ENCODE measurements at places on chromosomes 7 and 10.

DNA sequence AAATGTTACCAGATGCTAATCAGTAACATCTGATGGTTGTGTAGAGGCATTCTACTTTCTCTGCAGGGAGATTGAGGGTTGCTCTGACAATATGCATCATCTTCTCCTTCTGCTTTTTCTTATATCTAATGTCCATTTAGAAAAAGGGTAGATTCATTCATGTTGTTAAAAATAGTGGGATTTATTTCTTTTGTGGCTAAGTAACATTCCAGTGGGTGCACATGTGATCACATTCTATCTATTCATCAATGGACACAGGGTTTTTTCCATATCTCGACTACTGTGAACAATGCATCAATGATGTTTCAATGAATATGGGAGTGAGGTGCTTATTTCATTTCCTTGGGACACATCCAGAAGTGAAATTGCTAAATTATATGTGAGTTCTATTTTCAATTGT, 103.9 kb downstream of the CRPPA start:
- no peak for DNase-seq

DNA sequence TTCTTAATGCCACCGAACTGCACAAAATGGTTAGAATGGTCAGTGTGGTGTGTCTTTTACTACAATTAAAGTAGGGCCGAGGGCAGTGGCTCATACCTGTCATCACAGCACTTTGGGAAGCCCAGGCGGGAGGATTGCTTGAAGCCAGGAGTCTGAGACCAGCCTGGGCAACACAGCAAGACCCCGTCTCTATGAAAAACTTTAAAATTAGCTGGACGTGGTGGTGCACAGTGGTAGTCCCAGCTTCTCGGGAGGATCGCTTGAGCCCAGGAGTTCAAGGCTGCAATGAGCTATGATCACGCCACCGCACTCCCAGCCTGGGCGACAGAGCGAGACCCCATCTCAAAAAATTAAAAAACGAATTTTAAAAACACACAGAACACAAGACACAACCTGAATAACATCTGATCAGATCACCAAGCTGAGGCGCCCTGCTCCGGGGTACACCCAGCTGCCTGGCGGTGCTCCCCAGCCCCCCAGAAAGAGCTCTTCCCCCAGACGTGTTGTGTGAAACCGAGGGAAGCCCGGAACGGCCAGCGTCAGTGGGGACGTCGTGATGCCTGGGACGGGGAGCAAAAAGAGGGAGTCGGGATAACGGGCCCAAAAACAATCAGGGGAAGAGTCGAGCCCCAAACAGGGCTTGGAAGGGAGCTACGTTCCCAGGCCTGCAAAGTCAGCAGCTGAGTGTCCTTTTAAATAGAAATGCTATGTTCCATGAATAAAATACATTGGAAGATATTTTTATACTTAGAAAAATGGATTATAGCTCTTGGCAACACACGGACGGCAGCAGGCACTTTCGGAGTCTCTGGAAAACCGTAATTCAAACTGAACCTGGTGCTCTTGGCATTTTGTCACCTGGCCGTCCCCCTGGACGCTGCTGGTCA, 80.7 kb upstream of the PDGFA start:
- DNase-seq: no peak

DNA sequence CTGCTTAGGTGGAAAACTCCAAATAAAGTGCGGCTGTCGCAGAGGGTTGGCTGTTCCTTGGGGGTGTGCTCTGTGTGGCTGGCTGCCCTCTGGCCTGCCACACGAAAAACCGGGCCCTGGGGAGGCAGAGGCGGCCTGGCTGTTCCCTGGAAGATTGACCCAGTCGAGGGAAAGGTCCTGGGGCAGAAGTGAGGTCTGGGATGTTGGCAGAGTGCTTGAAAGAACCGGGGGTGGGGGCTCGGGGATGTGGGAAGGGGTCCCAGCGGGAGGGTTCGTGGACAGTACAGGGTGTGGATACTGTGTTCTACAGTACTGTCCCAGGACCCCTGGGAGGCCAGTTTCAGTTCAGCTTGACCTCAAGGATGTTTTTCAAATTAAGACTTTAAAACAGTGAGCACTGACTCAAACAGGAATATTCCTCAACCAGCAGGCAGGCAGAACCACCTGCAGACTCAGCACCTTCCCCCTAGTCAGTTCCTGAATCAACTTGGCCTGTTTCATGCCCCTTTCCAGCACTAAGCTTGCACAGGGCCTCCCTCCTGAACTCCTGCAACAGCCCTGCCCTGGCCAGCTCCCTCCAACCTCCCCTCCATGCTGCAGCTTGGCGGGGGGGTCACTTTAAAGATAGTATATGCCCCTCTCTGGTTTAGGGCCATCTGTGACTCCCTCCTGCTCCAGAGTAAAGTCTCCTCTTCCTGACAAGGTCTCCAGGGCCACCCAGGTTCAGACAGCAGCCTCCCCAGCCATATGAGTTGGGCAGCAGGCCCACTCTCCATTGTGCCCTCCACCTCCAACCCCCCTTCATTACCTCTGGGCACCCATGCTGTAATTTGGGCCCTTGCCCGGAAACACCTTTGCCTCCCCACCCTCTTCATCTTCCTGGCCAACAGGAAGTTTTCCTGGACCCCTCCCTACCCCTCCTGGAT, 3.2 kb upstream of the ATP6V1F start:
- no peak for DNase-seq

DNA sequence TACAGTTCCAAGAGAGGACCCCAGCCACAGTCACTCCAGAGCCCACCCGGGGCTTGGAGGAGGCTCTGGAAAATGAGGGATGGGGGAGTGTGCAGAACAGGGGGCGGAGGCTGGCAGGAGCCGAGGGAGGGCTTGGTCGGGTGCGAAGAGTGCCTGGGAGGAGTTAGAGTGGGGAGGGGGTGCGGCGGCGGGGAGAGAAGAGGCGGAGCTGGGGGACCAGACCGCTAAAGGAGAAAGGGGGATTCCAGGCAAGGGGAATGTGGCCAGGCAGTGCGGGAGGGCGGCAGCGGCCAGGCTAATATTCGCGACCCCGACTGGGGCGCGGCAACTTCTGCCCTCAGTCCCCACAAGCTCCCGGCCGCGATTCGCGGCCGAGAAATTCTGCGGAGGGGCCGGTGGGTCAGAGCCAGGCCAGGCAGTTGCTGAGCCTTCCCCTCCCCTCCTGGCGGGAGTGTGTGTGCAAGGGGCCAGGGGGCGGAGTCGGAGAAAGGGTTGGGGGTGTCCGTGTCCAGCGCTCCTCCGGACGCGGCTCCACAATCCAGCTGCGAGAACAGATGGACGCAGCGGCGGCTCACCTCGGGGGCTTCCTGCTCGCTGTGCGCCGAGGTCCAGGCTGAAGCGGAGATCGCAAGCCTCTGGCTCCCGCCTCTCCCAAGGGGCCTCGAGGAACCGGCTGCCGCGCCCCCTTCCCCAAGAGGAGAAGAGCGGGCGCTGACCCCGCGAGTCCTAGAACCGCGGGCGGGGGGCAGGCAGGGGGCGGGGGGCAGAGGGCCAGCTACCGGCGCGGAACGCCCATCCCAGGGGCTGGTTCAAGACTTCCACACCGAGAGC, 612 bp upstream of the SLC18A3 start:
- DNase-seq: no peak

- DNase-seq: no peak
Observed at GRCh38 chr7:6286486-6286885, 14.1 kb upstream of the CYTH3 start.

DNA sequence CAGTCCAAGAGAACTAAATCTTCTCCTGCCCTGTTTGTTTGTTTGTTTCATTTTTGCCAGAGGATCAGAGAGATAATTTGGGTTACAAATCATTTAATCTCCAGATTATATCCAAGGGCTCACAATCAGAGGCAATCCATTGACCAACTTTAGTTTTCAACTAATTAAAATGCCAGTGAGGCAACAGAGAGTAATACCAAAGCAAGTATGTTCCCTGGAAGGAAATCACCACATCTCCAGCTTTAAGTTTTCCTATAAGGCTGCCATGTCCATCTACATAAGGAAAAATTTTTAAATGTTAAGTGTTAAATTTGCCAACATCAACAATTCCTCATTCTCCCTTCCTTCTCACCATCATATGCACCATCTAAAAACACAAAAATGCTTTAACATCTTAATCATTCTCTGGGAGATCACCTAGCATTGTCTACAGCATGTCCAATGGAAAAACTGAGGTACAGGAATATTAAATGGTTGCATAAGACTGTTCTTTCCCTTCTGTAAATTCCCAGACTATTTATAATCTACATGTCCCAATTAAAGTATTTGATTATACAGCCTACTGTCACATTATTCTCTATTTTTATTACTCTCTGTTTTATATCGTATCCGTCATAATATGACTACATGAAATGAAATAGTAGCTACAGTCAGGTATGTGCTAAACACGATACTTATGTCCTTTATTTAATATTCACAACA, 14.1 kb downstream of the USP54 start:
- no peak for DNase-seq

- DNase-seq: no peak
Observed at GRCh38 chr10:110512461-110513187, 14.9 kb downstream of the DUSP5 start.

GRCh38 chr7:40482845-40483244, 348.0 kb downstream of the SUGCT start:
- DNase-seq: no peak

DNA sequence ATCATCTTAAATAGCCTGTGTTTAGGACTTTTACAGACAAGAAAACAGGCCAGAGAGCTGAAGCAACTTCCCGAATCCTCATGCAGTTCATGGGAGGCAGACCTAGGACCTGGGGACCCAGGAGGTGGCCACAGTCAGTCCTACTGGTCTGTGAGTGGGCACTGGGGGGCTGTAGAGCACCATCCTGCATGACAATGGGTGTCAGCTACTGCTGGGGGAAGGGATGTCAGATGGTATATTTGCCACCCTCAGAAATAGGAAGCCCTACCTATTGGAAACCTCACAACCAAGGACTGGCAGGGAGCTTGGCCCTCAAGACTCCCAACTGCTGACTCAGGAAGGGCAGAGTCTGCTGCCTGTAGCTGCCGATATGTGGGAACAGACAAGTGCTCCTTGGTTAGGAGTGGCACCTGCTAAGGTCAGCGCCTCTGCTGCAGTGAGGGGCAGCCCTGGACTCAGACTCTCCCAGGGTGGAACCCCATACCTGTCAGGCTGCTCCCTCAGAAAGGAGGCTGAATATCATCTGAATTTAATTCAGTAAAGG, 29.7 kb downstream of the OGDH start:
- DNase-seq: no peak

DNA sequence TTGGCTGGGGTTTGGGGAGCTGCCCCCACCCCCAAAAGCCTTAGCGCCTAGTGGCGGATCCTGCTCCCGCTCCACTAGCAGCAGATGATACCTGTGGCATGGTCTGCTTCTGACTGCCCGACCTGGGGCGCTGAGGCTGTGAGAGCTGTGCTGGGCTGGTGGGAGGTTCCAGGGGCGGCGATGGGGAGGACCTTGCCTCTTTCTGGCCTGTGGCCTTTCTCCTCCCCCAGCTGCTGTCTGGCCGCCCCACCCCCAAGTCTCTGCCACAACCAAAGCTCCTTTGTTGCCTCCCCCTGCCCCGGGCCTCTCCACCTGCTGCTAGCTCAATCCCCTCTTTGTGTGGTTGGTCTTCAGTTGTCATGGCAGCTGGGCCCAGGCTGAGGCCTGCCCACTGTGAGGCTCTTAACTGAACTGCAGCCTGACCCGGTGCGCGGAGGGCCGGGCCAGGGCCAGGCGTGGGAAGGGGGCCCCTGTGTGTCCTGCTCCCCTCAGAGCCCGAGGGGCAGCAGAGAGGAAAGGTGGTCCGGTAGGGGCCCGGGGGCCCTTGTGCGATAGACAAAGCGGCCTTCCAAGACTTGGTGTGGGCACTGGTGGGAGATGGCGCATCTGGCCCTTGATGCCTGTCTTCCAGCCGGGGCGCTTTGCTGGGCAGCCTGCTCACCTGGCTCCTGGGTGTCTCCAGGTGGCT, 4.7 kb downstream of the ZNF775 start:
- DNase-seq: no peak

DNA sequence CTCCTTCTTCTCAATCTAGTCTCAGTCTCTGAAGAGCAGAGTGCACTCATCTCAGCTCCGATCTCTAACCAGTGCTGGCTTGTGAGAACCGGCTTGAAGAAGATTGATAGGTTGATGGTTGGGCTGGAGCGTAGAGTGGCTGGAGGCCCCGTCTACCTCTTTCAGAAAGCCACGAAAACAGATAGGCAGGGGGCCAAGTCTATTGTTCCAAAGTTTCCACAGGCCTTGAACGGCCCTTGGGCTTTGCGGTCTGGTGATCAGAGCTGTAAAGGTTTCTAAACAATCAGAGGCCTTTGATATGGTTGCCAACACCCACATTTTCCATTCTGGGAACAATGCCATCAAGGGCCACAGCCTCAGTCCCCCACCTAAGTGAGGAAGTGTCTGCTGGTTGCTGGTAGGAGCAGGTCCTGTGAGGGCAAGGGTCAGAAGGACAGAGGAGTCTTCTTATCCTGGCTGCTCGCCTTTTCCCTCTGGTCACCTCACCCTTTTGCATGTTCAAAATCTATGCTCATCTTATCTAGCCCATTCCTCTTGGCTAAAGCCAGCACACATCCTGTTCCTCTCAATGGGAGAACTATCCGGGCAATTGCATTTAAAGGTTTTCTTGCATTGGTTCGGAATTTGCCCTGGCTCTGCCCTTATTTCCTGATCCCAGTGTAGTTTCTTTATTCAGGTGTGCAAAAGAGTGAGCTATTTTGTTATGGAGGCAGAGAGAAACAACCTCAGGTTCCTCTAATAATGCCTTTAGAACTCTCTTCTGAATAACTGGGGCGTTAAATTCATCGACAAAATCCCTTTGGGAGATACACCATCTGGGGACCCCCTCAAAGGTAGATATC, 70.3 kb upstream of the KMT2E start:
- peak; percentile 44 for DNase-seq

DNA sequence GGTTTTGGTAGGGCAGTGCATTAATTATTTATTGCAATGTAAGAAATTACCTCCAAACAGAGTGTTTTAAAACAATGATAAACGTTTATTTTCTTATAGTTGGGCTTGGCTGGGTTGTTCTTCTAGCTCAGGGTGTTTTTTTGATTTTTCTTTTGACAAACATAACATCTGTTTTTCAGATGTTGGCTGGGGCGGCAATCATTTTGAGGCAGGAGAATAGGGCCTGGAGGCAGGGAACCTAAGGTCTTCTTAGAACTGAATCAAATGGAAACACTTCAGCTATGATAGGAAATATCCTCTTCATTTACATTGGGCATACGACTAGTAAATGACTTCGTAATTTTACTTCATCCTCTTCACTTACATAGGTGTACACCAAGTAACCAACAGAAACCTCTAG, 47.4 kb upstream of the NAMPT start:
- no peak for DNase-seq

Data from stimulated activated CD4-positive, alpha-beta T cell treated with anti-CD3 and anti-CD28 coated beads, Interleukin-15, amount 100 ng/mL, for 1 hour (primary cell).